ENCODE measurements at places on chromosomes 1 and 21.

- no peak for DNase-seq
Measured at GRCh38 chr1:192580351-192580962, 4.9 kb downstream of the RGS1 start.

DNA sequence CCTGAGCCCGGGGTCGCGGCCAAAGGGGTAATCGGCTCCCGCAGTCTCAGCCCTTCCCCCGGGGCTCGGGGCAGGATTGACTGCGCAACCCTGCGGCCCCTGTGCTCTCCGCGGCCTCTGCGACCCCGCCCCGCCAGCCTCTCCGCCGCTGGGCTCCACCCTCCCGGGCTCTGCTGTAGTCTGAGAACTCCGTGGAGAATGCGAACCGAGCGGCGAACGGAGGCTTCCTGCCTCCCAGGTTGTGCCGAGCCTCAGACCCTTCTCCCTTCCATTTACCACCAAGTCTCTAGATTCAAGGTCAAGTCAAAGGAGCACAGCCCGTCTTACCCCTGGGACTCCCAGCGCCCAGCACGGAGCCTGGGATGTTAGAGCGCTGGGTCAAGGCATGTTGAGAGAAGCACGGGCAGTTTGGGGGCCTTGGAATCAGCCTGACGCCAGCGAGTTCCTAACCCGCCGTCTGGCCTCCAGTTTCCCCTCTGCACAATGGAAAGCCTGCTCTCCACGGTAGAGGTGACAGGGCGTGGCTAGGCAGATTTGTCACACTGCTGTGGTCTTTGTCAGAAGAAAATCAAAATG lies 3.0 kb downstream of the ATP2B4 start:
- no peak for DNase-seq

DNA sequence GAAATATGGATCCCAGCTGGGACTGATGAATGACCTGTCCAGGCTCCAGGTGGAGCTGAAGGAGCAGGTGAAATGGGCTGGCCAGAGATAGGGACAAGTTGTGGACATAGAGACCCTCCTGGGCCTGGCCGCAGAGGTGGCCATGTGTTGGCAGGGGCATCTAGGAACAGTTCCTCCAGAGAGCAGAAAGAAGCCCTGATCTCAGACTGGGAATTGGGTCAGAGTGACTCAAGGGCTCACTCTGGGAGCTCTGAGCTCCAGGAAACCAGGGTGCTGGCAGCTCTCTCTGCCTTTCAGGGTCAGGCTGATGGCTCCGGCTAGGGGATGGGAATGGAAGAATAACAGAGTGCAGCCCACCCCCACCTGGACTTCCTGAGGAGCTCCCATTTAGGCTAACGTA lies 3.0 kb downstream of the NT5C1A start:
- DNase-seq: no peak

GRCh38 chr1:10941891-10942541 lies 70.4 kb upstream of the TARDBP start:
- no peak for DNase-seq

DNA sequence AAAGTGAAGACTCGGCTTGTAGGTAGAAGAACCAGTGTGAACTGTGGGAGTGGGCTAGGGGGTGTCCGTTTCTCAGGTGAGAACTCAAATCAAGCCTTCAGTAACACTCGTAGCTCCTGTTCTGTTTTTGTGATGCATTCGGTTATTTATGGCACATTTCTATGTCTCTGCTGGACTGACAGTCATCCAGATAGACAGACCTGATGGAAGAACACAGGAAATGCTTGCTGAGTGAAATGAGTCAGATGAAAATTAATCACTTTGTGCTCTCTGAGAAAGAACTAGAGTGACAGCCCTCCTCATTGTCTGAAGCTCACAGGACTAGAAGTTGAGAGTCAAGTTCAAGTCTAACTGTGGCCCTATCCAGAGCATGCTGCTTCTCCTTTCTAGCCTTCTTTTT lies 360.1 kb upstream of the PLXNA2 start:
- DNase-seq: no peak

GRCh38 chr1:19014765-19015164 lies 58.3 kb upstream of the IFFO2 start:
- no peak for DNase-seq
